ENCODE measurements at places on chromosomes 1 and 21.

GRCh38 chr21:24727803-24728440, 879.4 kb downstream of the MRPL39 start:
- DNase-seq = no peak

DNA sequence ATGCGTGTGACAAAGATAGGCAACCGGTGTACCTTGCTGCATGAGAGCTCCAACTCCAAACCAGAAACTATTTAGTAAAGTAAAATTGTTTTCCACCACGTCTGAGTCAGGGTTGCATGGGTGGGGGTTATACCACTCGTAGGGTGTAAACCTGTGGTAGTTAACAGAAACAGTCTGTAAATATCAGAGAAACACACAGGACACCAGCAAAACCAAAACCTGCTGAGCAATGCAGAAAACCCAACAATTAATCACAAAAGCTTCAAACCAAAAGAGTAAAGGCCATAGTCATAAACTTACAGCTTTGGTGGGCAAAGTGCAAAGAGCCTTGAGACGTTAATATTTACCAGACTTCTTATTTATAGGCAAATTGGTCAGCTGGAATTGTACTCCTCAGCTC, 282.7 kb downstream of the BACH1 start:
- no peak for DNase-seq

DNA sequence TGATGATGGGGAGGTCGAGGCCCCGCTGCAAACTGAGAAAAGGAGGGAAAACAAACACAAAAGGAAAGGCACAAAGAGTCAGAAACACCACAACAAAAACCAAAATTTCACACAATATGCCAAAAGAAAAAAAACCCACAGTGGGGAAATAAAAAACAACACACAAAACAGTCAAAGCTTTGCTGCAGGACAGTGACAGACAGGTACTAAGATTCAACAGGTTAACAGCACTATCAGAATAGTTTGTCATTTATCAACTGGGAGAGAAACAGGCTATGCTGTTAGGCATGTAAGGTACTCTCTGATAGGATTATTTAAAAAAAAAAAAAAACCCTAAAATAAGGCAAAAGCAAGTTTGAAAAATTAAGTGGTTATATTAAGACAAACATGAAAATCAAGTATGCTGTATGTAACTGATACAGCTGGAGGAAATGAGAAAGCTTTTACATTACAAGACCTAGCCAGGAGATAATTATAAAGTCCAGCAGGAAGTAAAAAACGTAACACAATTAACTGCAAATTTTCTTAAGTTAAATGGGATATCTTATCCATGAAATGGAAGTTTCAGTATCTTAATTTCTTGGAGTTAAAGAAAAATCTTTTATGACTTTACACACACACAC, 179.0 kb downstream of the EIF4G3 start:
- DNase-seq = no peak

- no peak for DNase-seq
Observed at GRCh38 chr1:45721207-45721606, 29.2 kb downstream of the IPP start.

DNA sequence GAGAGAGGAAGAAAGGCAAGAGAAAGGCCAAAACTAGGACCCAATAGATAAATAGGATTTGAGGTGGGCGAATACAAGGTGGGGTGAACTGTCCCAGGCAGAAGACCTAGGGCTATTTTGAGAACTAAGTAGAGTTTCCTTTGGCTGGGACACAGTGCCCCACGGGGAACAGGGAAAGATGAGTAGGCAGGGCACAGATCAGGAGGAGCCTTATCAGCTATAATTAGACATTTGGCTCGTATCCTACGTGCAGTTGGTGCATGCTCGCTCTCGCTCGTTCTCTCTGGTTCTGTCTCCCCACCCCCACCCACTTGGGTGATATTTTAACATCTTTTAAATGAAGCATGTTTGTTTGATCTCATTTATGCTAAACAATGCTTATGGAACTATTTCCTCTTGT, 235.0 kb upstream of the JUN start:
- DNase-seq = no peak

DNA sequence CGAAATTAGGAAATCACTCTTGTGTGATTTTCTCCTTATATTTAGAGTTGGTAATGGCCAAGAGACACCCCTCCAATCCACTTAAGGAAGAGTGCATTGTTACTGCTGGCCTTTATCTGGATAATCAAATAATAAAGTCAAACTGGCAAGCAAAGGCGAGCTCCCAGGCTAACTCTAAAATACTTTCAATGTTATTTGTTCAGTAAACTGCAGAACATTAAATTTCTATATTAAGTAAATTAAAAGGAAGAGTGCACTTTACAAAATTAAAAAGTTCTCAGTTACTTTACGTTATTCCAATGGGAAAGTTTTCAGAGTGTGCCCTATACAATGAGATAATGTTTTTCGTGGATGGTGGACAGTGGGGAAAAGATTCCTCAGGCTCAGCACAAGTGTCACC, 562.4 kb upstream of the BEND5 start:
- DNase-seq = no peak

- DNase-seq = no peak
Observed at GRCh38 chr1:195745189-195746010, 862.8 kb downstream of the KCNT2 start.

- DNase-seq = no peak
Observed at GRCh38 chr1:208156741-208157140, 87.4 kb downstream of the PLXNA2 start.

DNA sequence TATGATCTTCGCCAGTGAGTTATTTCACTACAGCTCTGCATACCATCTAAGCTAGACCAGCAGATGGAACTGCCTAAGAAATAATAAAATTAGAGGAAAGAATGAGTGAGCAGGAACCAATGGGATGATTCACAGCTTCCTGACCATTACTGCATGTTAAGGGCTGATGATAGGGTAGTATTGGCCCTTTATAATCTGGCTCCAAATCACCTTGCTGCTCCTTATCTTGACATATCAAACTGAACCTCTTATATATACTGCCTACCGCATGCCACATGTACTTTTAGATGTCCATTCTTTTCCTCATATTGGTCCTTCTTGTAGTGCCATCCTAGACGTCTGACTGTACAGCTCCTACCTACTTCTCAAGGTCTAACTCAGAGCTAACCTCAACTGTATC, 524.4 kb downstream of the DPYD start:
- DNase-seq = no peak

DNA sequence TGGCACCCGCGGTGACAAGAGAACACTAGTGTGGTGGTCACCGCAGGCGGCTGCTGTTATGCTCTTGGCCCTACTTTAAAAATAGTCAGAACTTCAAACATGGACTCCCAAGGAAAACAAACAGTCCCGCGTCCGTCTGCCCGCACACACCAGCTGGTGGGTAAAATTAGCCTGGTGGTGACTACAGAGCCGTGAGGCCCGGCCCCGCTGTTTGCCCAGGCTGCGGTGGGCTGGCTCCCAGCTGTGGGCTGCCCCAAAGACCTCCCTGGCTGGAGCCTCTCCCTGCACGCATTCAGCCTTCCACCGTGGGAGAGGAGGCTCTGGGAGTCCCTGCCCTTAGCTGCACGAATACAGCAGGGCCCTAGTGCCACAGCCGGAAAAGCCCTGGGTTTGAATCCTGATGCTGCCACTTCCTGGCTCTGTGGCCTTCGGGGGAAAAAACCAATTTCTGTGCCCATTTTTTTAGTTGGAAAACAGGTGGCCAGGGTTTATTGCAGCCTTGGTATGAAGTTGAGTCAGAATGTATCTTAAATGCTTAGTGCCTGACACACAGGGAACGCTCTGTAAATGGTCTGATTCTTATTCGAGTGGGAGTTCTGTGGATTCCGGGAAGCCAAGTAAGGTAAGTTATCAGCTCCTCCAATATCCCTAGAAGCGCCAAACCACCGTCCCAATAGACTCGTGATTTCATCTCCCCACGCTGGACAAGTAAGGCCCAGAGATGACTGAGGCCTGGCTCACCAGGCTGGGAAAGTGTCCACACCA, 58.2 kb downstream of the ALPL start:
- no peak for DNase-seq

GRCh38 chr1:9235096-9235459, 504 bp downstream of the H6PD start:
- DNase-seq = no peak

GRCh38 chr1:27877115-27877416, 4.7 kb downstream of the THEMIS2 start:
- no peak for DNase-seq

DNA sequence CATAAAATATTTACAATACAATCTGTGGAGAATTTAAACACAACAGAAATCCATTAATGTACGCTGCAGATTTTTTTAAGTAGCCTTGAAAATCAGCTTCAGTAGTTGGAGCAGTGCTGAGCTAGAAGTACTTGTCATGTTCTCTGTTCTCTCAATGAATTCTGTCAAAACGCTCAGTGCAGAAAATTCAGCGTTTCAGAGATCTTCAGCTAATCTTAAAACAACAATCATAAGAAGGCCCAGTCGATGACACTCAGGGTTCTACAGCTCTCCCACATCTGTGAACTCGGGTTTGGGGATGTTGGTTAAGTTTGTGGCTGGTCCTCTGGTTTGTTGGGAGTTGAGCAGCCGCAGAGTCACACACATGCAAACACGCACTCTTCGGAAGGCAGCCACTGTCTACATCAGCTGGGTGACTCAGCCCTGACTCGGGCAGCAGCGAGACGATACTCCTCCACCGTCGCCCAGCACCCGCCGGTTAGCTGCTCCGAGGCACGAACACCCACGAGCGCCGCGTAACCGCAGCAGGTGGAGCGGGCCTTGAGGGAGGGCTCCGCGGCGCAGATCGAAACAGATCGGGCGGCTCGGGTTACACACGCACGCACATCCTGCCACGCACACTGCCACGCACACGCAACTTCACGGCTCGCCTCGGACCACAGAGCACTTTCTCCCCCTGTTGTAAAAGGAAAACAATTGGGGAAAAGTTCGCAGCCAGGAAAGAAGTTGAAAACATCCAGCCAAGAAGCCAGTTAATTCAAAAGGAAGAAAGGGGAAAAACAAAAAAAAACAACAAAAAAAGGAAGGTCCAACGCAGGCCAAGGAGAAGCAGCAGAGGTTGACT, 161.2 kb downstream of the RUNX1 start:
- DNase-seq = peak; percentile 93

DNA sequence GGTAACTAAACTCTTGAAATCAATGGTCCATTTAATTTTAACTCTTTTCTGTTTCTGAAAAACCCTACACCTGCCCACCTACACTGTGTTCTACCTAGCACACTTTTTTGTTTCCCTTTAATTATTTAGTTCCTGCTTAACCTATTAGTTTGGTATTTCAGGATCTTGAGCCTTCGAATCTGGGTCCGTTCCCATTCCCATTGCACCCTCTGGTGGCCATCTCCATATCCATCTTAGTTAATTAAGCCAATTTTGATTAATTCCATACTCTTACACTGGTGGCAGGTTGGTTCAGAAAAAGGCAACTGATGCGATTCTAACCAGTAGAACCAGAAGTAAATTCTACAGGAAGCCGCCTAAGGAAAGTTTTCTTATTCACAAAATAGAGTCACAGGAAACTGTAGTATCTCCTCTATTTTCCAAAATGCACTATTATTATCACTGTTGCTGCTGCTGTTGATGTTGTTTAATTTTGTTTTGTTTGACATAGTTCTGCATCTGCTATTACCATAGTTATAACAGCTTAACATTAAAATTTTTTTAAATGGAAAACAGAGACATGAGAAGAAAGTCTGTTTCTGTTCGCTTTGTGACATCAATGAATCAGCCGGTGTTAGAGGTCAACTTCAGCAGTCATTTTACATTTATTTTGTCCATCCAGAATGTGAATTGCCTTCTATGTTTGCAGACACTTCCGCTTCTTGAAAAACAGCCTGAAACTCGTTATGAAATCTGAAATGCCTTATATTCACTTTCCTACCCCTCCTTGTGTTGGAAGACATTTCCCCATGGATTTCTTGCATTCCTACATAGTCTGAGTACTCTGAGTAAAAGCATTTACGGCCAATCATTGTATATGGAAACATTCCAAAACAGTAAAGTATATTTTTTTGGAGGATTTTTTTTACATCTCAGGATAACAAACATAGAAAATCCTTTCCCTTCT, 115.5 kb upstream of the NCAM2 start:
- no peak for DNase-seq

- DNase-seq = no peak
Observed at GRCh38 chr1:179510038-179510437, 65.7 kb downstream of the NPHS2 start.

- no peak for DNase-seq
Observed at GRCh38 chr1:217052626-217053025, 329.4 kb upstream of the ESRRG start.

- no peak for DNase-seq
Observed at GRCh38 chr21:31087639-31088473, 49.6 kb upstream of the KRTAP19-8 start.

DNA sequence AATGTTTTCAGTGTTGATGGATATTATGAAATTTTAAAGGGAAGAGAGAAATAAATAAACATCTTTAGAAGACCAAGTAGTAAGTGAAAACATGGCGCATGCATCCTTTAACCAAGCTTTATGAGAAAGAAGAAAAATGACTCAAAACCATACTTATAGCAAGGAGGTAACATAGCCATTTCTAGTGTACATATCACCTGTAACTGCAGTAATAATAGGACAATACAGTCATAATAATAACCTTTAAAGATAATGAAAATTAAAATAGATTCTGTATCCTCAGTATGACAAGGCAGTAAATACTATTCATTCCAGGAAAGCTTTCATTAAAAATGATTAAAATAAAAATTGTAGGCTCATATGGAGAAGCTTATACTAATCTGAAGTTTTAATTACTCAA, 141.2 kb downstream of the COL24A1 start:
- no peak for DNase-seq

- no peak for DNase-seq
Observed at GRCh38 chr1:210535761-210536160, 207.1 kb downstream of the HHAT start.

GRCh38 chr1:100448366-100448765, 89.6 kb upstream of the GPR88 start:
- DNase-seq = no peak

DNA sequence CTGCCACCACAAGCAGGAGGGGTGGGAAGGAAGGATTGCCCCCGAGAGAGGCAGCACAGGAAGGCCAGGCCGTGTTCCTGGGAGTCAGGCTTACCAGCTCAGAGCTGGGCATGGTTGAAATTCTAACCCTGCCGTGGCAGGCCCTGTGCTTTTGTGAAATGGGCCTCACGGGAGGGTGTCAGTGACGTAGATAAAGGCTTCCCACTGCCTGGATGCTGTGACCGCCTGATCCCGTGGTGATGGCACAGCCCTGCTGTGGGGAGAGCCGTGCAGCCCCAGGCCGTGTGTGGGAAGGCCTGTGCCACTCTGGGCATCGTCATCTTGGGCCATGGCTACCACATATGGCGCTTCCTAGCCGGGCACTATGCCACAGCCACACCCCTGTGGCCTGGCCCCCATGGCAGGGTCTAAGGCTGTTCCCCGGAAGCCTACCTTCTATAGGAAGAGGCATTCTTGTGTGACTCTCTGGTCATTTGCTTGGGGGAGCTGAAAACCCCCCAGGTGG, 161.3 kb downstream of the PCBP3 start:
- DNase-seq = no peak

- DNase-seq = no peak
Observed at GRCh38 chr1:82446955-82447354, 646.2 kb downstream of the ADGRL2 start.

- DNase-seq = no peak
Observed at GRCh38 chr1:39668894-39669293, 3.0 kb downstream of the NT5C1A start.
